NCI-H1092 (cell line): ENCODE measurements at places on chromosomes 16 and 17.

GRCh38 chr17:15513856-15514459 lies 46.5 kb upstream of the CDRT4 start:
- DNase-seq = no peak

- DNase-seq = peak; percentile 91
Observed at GRCh38 chr17:38748149-38748891, at the start of gene PCGF2. PCGF2 (minus strand) TSS chr17:38748336; CDS start chr17:38740402, 7,934 bp downstream.

DNA sequence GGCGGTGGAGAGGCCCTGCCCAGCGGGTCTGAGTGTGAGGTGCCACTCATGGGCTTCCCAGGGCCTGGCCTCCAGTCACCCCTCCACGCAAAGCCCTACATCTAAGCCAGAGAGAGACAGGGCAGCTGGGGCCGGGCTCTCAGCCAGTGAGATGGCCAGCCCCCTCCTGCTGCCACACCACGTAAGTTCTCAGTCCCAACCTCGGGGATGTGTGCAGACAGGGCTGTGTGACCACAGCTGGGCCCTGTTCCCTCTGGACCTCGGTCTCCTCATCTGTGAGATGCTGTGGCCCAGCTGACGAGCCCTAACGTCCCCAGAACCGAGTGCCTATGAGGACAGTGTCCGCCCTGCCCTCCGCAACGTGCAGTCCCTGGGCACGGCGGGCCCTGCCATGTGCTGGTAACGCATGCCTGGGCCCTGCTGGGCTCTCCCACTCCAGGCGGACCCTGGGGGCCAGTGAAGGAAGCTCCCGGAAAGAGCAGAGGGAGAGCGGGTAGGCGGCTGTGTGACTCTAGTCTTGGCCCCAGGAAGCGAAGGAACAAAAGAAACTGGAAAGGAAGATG lies 11.2 kb downstream of the VASN start:
- DNase-seq = no peak

DNA sequence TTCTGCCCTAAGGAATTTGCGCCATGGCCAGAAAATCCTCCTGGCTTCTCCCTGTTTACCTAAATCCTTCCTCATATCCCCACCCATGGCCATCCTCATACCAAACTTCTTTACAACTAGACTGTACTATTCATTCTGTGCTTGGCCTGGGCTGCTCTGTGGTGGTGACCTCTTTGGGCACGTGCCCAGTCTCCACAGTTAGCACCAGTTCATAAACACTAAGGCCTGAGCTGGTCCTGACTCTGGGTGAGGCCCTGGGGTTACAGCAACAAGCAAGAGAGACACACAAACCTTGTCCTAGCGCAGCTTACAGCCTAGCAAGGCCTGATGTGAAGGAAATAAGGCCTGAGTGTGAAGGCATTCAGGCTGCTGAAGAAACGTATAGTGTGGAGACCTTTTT lies 3.1 kb upstream of the ATXN7L3 start:
- DNase-seq = no peak

DNA sequence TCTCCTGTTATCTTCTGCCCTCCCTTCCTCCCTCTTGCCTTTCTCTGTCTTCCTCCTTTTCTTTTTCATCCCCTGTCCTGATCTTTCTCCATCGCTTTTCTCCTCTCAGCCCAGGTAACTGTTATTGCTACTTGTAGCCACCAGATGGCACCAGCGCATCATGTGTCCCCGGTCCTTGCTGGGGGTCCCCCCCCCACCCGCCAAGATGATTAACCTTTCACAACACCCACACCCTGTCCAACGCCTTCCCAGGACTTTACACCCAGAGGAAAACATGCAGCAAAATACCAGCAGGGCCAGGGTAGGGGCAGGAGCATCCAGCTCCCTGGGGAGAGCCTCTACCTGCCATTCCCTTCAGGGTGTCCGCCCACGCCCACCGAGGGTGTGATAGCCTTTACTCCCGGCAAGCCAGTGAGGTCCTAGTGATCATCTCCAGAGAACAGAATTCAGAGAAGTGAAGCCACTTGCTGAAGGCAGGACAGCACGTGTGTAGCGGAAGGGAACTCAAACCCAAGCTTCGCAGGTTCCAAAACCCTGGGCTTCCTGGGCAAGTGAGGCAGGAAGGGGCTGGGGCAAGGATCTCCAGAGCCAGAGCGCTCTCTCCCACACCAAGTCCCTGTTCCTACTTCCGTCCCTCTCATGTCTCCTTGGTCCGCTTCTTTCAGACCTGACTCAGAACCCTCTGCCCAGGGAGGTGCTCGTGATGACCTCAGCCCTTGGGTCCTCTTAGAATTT lies 13.4 kb upstream of the TAC4 start:
- no peak for DNase-seq

DNA sequence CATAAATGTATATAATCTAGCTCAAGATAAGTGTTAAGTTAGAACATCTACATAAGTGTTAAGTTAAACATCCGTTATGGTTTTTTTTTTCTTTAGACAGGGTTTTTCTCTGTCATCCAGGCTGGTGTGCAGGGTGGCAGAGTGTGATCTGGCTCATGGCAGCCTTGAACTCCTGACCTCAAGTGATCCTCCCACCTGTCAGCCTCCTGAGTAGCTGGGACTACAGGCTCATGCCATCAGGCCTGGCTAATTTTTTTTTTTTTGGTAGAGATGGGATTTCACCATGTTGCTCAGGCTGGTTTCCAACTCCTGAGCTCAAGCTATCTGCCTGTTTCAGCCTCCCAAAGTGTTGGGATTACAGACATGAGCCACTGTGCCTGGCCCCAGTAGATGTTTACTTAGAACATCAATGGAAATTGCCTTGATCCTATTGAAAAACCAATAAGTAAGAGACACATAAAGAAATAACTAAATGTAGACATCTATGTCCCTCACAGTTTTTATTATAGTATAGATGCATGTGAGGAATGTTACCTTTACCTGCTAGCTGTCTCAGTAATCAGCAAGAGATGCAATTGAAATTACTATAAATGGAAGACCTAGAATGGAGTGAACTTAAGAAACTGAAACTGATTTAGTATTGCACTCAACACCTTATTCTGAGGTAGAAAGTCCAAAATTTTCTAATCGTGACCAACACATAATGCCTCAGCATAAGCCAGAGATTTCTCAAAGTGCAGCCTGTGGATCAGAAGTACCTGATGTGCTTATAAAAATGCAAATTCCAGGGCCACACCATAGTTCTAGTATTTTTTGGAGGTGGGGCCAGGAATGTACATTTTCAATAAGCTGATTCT lies 5.5 kb upstream of the FAM20A start:
- DNase-seq = no peak

- DNase-seq = no peak
Observed at GRCh38 chr17:6435968-6436367, 1.0 kb upstream of the AIPL1 start.

DNA sequence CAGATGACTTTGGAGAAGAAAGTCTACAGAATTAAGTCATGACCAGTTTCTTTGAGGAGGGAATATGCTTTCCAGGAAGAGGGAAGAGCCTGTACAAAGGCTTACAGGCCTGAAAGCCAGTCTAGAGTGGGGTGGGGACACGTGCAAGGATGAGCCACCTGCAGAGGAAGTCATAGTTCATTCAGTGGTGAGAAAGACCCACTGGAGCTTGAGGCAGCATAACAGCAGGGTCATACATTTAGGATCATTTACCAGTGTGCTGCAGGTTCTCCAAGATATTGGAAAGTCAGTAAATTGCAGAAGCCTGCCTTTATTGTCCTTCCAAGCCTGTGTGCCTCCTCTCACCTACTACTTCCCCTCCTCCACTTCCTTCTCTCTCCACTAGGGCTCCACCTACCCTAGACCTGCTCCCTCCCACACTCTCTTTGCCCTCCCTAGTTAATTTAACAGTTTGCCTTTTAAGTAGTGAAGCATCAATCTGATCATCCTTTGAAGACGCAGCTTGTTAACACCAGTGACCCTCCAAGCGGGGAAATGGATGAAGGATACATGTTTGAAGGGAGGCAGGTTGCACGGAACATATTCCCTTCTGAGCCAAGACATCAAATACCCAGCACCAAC lies 40.2 kb downstream of the CDRT15 start:
- no peak for DNase-seq
